ENCODE measurements at places on chromosomes 16 and 17. TPM values are rescaled to one million over a fixed set of nuclear protein-coding genes. Genes with fewer than 3 reads are reported as not detected.

CIBAR2 gene
- total RNA-seq, result 0.27 TPM

ZPBP2 gene
- total RNA-seq, result not detected

GRCh38 chr17:42895185-42895555 lies 5.4 kb upstream of the G6PC1 start:
- peaks cover 4% of the 10 kb centered on the region for H3K27me3 ChIP-seq
- peaks cover 11% of the 10 kb centered on the region for H3K4me1 ChIP-seq
- no peaks in the 10 kb centered on the region for H3K36me3 ChIP-seq

GRCh38 chr17:78134899-78135385 lies 4.4 kb downstream of the TMC8 start:
- H3K27me3 ChIP-seq, result no peaks in the 10 kb centered on the region
- no peak overlapping the region for H3K27ac ChIP-seq
- no peaks in the 10 kb centered on the region for H3K36me3 ChIP-seq
- DNase-seq, result no peak

DNA sequence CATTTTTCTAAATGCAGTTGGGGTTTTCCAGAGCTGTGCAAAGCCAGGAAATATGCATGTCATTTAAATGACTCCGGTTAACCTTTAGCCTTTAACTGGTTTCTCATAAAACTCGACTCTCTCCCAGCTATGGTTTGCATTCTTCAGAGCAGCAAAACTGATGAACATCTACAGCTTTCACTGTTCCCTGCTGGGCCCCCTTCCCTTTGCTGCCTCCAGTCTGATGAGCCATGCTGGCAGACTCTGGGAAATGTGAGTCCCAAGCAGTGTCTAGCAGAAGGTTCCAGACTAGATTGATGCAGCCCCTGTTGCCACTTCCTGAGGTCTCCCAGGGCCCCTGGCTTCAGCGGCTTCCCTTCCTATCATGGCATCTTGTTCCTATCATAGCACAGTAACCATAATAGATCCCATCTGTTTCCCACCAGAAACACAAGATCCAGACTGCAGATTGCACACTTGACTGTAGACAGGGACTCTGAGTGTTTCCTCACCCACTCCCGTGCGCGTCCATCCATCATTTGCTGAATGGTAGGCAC lies 135.4 kb downstream of the CLEC16A start:
- no peak for DNase-seq
- peaks cover 49% of the 10 kb centered on the region for H3K4me1 ChIP-seq
- no peak overlapping the region for H3K27ac ChIP-seq
- H3K36me3 ChIP-seq, result no peaks in the 10 kb centered on the region

DNA sequence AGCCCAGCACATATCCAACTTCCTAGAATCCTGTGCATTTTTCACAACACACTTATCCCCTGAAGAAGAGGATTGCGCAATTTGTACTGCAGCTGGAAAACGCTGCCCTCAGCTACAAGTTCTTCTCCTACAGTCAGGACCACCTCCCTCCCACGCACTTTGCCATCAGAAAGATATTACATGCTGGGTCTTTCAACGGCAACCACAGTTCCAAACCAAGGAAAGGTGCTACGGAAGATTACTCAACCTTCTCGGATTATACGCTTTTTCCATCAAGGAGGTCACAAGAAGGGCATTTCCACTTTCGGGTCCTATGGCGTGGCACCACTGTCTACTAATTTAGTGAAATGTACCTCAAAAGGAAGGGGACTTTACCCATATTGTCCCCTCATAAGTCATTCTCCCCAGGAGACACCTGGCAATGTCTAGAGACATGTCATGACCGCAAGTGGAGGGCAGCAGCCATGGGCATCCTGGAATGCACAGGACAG lies 35.2 kb downstream of the USP7 start:
- H3K4me3 ChIP-seq, result no peak overlapping the region
- H3K4me1 ChIP-seq, result no peaks in the 10 kb centered on the region
- peaks cover 11% of the 10 kb centered on the region for H3K36me3 ChIP-seq
- no peak for DNase-seq
- H3K27ac ChIP-seq, result no peak overlapping the region
- H3K27me3 ChIP-seq, result no peaks in the 10 kb centered on the region

ITGA3 gene
- 392 TPM for total RNA-seq

GRCh38 chr16:29860218-29860617 lies 2.8 kb downstream of the CDIPT start:
- no peak overlapping the region for H3K4me3 ChIP-seq
- no peak for DNase-seq
- H3K27me3 ChIP-seq, result no peaks in the 10 kb centered on the region
- peaks cover 15% of the 10 kb centered on the region for H3K4me1 ChIP-seq
- peaks cover 10% of the 10 kb centered on the region for H3K36me3 ChIP-seq
- no peak overlapping the region for H3K27ac ChIP-seq

DNA sequence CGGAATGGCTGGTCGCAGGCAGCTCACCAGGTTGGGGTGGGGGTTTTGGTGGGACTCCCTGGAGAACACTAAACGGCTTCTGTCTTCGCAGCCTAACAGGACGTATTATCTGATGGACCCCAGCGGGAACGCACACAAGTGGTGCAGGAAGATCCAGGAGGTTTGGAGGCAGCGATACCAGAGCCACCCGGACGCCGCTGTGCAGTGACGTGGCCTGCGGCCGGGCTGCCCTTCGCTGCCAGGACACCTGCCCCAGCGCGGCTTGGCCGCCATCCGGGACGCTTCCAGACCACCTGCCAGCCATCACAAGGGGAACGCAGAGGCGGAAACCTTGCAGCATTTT lies 59.7 kb downstream of the PDPK1 start:
- no peak overlapping the region for H3K27ac ChIP-seq
- H3K4me3 ChIP-seq, result no peak overlapping the region
- H3K27me3 ChIP-seq, result no peaks in the 10 kb centered on the region
- H3K36me3 ChIP-seq, result peaks cover 3% of the 10 kb centered on the region

NF1 gene
- 20.8 TPM for total RNA-seq

GRCh38 chr17:41326173-41327145 lies 10.9 kb upstream of the KRTAP17-1 start:
- no peak for DNase-seq
- H3K4me1 ChIP-seq, result peaks cover 31% of the 10 kb centered on the region
- no peak overlapping the region for H3K4me3 ChIP-seq
- H3K27me3 ChIP-seq, result no peaks in the 10 kb centered on the region

DNA sequence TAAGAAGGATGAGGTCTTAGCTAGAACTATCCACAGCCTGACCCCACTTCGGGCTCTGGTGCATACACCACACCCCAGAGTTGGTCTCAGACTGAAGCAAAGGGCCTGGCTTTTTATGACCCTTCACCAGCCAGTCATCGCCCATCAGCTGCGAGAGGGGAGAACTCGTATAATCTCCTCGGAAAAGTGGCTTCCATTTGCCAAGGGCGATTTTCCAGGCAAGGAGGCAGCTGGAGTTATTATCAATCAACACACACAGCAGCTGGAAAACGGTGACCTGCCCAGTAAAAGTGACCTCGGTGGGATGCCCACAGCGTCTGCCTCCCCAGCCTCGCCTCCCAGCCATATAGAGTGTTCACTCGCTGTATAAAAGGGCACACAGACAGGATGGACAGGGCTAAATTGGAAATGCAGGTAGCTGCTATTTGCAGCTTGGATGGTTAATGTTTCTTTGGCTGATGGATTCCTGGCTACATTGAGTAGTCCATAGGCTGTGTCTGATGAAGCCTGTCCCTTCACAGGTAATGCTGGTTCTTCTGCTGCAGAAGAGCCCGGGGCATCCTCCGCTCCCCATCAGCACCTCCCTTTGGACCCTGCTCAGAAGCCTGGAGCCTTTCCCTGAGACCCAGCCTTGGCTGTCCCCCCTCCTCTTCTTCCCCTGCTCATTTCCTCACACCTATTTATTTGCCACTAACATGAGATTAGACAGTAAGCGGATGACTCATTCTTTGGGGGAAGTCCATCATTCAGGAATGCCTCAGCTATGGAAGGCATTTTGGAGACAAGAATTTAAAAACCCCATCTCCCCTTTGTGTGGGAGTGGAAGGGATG lies 45.7 kb downstream of the TMEM186 start:
- no peak overlapping the region for H3K4me3 ChIP-seq
- peaks cover 11% of the 10 kb centered on the region for H3K4me1 ChIP-seq
- no peaks in the 10 kb centered on the region for H3K27me3 ChIP-seq

DNA sequence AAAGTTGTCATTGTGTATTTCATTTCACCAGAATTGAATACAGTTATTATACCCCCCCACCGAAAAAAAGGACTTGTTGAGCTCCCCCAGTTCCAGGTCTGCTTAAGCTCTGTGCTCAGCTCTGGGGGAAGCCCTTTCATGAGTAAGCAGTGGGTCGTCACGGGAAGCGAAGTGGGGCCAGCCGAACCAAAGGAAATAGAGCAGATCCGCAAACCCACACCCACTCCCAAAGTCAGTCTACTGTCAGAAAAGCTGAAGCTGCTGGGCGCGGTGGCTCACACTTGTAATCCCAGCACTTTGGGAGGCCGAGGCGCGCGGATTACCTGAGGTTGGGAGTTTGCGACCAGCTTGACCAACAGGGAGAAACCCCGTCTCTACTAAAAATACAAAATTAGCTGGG lies 50.1 kb downstream of the PECAM1 start:
- peaks cover 13% of the 10 kb centered on the region for H3K27me3 ChIP-seq
- no peak overlapping the region for H3K27ac ChIP-seq
- H3K4me1 ChIP-seq, result 0 out of 2 replicates have a peak, but pooled peaks cover 3% of the 10 kb centered on the region
- DNase-seq, result no peak

DPEP2 gene
- not detected for total RNA-seq

DNA sequence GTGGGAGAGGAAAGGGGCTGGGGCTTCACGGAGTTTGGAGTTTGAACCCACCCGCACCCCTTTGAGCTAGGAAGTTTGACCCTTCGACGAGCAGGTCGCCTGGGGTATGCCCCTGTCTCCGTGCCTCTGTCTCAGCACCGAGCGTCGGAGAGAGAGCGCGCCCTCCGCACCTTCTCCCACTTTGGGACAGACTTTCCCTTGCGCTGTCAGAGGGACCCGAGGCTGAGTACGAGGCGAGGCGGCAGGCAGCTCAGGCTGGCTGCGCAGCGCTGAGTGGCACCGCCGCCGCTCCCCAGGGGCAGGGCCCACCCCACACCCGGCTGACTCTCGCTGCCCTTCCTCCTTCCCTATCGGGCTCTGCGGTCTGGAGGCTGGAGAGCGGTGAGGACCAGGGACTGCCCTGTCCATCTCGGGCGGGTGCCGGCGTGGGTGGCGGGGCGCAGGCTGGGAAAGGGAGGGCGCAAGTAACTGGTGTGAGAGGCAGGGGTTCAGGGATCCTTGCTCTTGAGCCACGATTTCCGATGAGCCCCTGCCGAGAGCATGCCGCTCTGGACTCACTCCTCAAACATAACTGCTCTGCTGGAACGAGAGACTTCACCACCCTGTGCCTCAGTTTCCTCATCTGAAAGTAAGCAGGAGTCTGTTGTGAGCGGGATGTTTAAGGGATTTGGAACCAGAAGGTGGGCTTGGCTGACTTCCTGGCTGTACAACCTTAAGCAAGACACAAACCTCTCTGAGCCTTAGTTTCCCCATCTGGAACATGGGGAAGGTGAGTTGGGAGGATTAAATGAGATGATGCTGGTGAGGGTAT lies 981 bp downstream of the BEAN1 start:
- no peaks in the 10 kb centered on the region for H3K36me3 ChIP-seq
- H3K27ac ChIP-seq, result no peak overlapping the region
- peaks cover 24% of the 10 kb centered on the region for H3K27me3 ChIP-seq
- H3K4me3 ChIP-seq, result no peak overlapping the region
- no peak for DNase-seq
- H3K4me1 ChIP-seq, result peaks cover 5% of the 10 kb centered on the region

DNA sequence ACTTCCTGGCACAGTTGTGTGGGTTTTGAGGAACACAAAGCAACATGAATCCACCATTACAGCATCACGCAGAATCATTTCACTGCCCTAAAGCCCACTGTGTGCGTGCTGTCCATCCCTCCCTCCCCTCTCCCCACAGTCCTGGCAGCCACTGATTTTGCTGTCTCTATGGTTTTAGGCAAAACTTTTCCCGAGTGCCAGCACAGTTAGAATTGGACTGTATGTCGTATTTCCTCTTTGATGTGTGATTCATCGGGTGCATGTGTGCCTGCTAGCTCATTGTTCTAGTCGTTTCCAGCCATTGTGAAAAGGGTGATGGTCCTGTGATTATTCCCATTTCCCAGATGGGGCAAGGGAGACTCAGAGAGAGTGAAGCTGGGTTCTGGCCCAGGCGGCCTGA lies 12.7 kb downstream of the KLHL36 start:
- H3K4me3 ChIP-seq, result no peak overlapping the region
- H3K36me3 ChIP-seq, result peaks cover 48% of the 10 kb centered on the region
- no peaks in the 10 kb centered on the region for H3K27me3 ChIP-seq
- H3K27ac ChIP-seq, result no peak overlapping the region
- H3K4me1 ChIP-seq, result no peaks in the 10 kb centered on the region

SLFN13 gene
- 0.10 TPM for total RNA-seq

DNA sequence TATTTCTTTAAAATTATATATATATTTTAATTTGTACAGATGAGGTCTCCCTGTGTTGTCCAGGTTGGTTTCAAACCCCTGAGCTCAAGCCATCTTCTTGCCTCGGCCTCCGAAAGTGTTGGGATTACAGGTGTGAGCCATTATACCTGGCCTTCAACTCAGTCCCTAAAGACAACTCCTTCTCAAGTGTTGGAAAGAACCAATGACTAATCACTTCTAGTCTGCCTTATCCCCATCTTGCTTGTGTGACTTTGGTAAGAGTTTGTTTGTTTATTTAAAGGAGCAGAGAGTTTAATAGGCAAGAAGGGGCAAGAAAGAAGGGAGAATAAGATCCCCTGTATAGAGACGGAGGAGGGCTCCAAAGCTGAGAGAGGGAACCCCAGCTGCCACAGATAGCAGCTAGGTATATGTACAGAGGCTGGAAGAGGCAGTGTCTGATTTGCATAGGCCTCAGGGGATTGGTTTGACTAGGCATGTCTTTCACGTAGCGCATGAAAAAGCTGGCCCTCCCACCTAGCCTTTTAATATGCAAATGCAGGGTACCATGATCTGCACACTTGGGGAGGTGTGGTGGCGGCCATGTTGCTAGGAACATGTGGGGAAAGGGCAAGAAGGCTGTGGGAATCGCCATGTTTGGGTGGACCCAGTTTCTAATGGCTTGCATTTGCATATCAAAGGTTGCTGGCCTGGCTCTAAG lies 21.5 kb downstream of the ABCC1 start:
- DNase-seq, result no peak
- peaks cover 28% of the 10 kb centered on the region for H3K36me3 ChIP-seq
- no peak overlapping the region for H3K4me3 ChIP-seq
- H3K27me3 ChIP-seq, result no peaks in the 10 kb centered on the region
- no peak overlapping the region for H3K27ac ChIP-seq

ESRP2 gene
- 42.5 TPM for total RNA-seq

C17orf78 gene
- not detected for total RNA-seq

GRCh38 chr17:14211801-14212200 lies 24.9 kb downstream of the CDRT15 start:
- no peaks in the 10 kb centered on the region for H3K36me3 ChIP-seq
- no peak for DNase-seq
- H3K27ac ChIP-seq, result no peak overlapping the region

SMURF2 gene
- 127 TPM for total RNA-seq
